Heart left ventricle (tissue), 16 donors: ENCODE measurements at places on chromosomes 12 and 14. TPM values are rescaled to one million over a fixed set of nuclear protein-coding genes. Genes with fewer than 3 reads are reported as not detected.

The DCN gene
- 617 TPM for total RNA-seq

DNA sequence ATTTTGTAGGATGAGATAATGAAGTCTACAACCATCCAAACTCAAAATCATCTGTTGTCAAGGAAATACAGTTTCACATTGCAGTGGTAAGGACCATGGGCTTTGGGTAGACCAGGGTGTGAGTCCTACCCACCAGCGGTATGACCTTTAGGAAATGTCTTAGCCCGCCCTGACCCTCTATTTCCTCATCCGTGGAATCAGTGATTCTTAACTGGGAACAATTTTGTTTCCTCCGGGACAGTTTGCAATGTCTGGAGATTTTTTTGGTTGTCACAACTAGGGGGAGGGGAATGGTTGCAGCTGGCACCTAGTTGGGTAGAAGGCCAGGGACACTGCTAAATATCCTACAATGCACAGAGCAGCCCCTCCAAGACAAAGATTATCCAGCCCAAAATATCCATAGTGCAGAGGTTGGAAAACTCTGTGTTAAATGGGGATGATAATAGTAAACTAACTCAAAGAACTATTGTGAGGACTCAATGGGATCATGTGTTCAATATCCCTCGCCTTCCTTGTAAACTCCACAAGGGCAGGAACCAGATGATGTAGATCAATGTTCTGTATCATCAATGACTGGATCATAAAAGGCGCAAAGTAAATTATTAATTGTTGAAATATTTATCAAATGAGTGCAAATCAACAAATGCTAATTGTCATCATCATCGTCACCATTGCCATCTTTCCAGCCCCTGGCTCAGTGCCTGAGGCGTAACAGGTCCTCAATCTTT, 15.7 kb upstream of the IFT81 start:
- no peaks in the 10 kb centered on the region for H3K36me3 ChIP-seq
- no peak for DNase-seq
- no peaks in the 10 kb centered on the region for H3K27me3 ChIP-seq
- peak overlapping the region; percentile 86 for H3K27ac ChIP-seq

DNA sequence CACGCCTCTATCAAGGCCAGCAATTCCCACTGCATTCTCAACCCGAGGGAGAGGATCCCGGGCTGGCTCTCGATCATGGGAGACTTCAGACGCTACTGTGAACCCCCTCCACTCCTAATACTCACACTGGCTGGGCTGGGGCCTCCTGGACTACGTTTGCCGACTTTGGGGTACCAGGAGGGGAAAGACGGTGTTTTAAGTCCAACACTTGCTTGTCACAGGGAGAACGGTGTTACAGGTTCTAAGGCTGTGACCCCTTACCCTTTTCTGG, 463 bp downstream of the NACA start:
- DNase-seq: peak; percentile 24
- peak overlapping the region; percentile 68 for H3K4me3 ChIP-seq
- H3K27me3 ChIP-seq: no peaks in the 10 kb centered on the region
- H3K4me1 ChIP-seq: peaks cover 45% of the 10 kb centered on the region

- no peak overlapping the region for H3K27ac ChIP-seq
- peak; percentile 48 for DNase-seq
- H3K4me3 ChIP-seq: no peak overlapping the region
- H3K36me3 ChIP-seq: no peaks in the 10 kb centered on the region
- no peaks in the 10 kb centered on the region for H3K27me3 ChIP-seq
- no peaks in the 10 kb centered on the region for H3K4me1 ChIP-seq
Measured at GRCh38 chr14:99982537-99983250, 82.5 kb upstream of the EVL start.

The C12orf54 gene
- total RNA-seq: not detected

DNA sequence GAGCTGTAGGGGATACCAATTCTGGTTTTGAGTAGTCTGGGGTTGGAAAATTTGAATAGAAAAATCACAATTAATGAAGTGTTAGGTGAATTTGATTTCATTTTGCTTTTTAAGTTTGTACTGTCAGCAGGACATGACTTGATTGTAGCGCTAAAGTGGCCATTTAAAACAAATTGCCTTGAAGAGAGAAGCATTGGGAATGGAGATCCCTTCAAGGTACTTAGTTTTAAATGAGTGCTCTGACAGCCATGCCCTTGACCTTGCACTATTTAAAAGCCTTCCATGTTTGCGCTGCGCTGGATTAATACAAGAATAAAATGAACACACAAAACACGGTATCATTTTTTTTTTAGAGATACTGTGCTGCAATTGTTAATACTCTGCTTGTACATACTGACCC, 345.9 kb downstream of the NAV3 start:
- no peaks in the 10 kb centered on the region for H3K27me3 ChIP-seq
- peaks cover 8% of the 10 kb centered on the region for H3K36me3 ChIP-seq
- H3K4me3 ChIP-seq: no peak overlapping the region
- H3K27ac ChIP-seq: no peak overlapping the region
- no peak for DNase-seq
- no peaks in the 10 kb centered on the region for H3K4me1 ChIP-seq

GRCh38 chr12:115648463-115648862, 629.0 kb downstream of the MED13L start:
- DNase-seq: no peak
- H3K27ac ChIP-seq: no peak overlapping the region

DNA sequence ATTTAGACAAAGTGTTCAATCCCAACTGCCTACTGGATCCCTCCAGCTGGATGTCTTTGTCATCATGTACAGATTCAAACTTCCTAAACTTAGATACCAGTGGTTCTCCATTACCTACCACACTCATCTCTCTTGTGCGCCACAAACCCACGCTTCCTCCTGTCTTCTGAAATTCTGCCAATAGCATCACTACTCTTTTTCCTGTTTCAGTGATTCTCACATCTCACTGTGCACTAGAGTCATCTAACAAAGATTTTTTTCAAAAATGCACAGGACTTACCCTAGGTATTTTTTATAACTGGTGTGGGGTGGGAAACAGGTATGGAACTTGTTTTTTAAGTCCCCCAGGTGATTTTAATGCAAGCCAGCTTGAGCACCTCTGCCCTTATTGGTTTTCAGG, 5.9 kb downstream of the PSMB5 start:
- peaks cover 85% of the 10 kb centered on the region for H3K36me3 ChIP-seq
- H3K4me1 ChIP-seq: peaks cover 6% of the 10 kb centered on the region
- no peak overlapping the region for H3K27ac ChIP-seq
- no peak overlapping the region for H3K4me3 ChIP-seq

DNA sequence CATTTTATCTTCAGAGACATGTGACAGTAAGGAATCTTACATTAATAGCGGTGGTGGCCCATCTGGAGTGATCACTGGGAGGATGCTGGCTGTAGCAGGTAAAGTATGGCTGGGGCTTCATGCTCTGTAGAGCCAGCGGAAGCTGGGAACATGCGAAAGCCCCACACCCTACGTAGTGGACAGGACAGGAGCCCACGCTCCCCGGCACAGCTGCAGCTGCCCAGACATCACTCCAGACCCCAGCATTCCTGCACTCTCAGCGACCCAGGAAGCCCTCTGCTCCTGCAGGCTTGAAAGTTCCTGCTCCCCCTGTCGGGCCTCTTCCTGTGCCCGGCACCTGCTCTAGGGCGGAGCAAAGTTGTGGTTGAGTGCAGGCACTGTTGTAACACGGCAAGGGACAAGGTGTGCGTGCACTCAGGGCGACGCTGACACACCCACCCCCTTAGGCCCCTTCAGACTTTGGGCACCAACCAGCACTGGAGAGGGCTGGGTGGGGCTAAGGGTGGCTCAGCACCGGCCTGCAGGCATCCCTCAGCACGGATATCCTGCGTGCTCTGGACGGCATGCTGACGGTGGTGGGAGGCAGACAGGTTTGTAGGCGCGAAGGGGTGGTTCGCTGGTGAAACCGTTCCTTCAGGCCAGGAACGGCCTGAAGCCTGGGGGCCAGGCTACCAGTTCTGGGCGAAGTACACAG, 568.3 kb downstream of the FSCB start:
- no peak overlapping the region for H3K4me3 ChIP-seq
- no peak for DNase-seq
- H3K27me3 ChIP-seq: no peaks in the 10 kb centered on the region
- no peaks in the 10 kb centered on the region for H3K4me1 ChIP-seq
- H3K27ac ChIP-seq: no peak overlapping the region

The RPL10L gene
- total RNA-seq: not detected

DNA sequence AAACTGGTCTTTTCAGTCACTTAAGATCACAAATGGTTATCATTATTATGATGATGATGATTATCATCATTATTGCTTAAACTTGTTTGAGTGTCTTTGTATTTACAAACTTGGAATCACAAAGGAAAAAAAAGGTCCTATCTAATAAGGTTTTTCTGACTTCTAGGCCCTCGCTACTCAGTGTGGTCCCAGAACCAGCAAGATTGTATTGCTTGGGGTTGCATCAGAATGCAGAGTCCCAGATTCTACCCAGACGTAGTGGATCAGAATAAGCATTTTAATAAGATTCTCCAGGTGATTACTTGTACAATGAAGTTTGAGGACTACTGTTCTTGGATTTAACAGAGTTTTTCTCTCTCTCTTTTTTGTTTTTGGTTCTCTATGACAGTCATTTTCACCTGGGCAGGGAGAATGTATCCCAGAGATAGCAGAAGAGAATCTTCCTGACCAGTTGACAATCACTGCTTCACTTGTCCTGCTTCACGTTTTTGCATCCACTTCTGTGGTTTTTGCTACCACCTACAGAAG, 29.3 kb upstream of the PPP1R12A start:
- no peak overlapping the region for H3K27ac ChIP-seq
- H3K4me3 ChIP-seq: no peak overlapping the region
- no peaks in the 10 kb centered on the region for H3K4me1 ChIP-seq
- no peak for DNase-seq

The AICDA gene
- total RNA-seq: not detected

GRCh38 chr14:105132921-105133654, 35.5 kb downstream of the JAG2 start:
- no peaks in the 10 kb centered on the region for H3K4me1 ChIP-seq
- H3K36me3 ChIP-seq: no peaks in the 10 kb centered on the region
- H3K27ac ChIP-seq: no peak overlapping the region
- no peaks in the 10 kb centered on the region for H3K27me3 ChIP-seq

- DNase-seq: peak; percentile 69
- H3K27ac ChIP-seq: peak overlapping the region; percentile 37
- no peaks in the 10 kb centered on the region for H3K36me3 ChIP-seq
- H3K4me3 ChIP-seq: no peak overlapping the region
- H3K27me3 ChIP-seq: no peaks in the 10 kb centered on the region
Measured at GRCh38 chr14:68526512-68527091, 266.3 kb downstream of the ZFP36L1 start.

The CHGA gene
- not detected for total RNA-seq

The ESR2 gene
- 0.16 TPM for total RNA-seq

DNA sequence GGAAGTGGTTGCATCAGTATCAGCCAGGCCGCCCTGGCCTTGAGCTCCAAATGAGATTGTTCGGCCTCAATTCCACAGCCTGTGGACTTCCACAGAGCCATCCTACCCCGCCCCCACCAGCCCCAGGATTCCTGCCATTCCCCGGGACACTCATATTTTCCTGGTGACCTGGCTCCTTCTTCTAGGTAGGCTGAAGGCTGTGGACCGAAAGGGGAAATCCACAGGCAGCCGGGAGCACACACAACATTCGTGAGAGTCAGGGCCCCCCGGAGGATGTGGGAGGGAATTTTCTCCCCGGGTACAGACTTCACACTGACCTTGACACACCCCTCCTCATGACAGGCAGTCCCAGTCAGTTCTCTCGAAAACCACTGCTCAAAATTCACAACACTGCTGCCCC, 39.9 kb downstream of the RIN3 start:
- no peak for DNase-seq
- H3K27ac ChIP-seq: no peak overlapping the region
- peaks cover 34% of the 10 kb centered on the region for H3K4me1 ChIP-seq
- H3K4me3 ChIP-seq: no peak overlapping the region
- no peaks in the 10 kb centered on the region for H3K27me3 ChIP-seq

GRCh38 chr12:124917135-124917840, 2.8 kb upstream of the UBC start:
- peaks cover 15% of the 10 kb centered on the region for H3K36me3 ChIP-seq
- peak; percentile 98 for DNase-seq
- peak overlapping the region; percentile 99 for H3K27ac ChIP-seq
- H3K4me3 ChIP-seq: peak overlapping the region; percentile 96
- peaks cover 62% of the 10 kb centered on the region for H3K4me1 ChIP-seq

- DNase-seq: no peak
- no peaks in the 10 kb centered on the region for H3K27me3 ChIP-seq
- no peak overlapping the region for H3K27ac ChIP-seq
- no peaks in the 10 kb centered on the region for H3K36me3 ChIP-seq
Measured at GRCh38 chr14:82778008-82778590, 1244.4 kb upstream of the SEL1L start.

GRCh38 chr12:124032265-124032886, 59.4 kb downstream of the ZNF664 start:
- no peaks in the 10 kb centered on the region for H3K4me1 ChIP-seq
- H3K27me3 ChIP-seq: no peaks in the 10 kb centered on the region
- H3K36me3 ChIP-seq: no peaks in the 10 kb centered on the region
- no peak overlapping the region for H3K4me3 ChIP-seq
- no peak overlapping the region for H3K27ac ChIP-seq

- H3K27me3 ChIP-seq: no peaks in the 10 kb centered on the region
- no peaks in the 10 kb centered on the region for H3K36me3 ChIP-seq
- DNase-seq: no peak
- H3K4me1 ChIP-seq: no peaks in the 10 kb centered on the region
- H3K4me3 ChIP-seq: no peak overlapping the region
- no peak overlapping the region for H3K27ac ChIP-seq
Measured at GRCh38 chr14:88064841-88065240, 59.9 kb downstream of the GPR65 start.

GRCh38 chr14:85538636-85539035, 8.7 kb downstream of the FLRT2 start:
- no peaks in the 10 kb centered on the region for H3K27me3 ChIP-seq
- H3K27ac ChIP-seq: no peak overlapping the region
- H3K4me1 ChIP-seq: no peaks in the 10 kb centered on the region
- no peaks in the 10 kb centered on the region for H3K36me3 ChIP-seq

DNA sequence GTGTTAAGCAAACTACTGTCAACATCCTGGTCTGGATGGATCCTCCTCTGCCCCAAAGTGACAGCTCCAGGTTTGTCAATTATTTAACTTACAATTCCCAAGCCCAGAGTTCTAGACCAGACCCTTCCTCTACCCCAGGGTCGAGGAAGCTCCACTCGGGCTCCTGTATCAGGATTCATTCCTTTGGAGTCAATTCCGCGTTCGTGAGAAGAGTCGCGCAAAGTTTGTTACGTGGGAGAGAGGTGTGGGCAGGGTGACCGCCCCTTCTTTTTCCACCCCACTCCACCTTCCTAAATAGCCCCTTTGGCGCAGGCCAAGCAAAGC, 479 bp downstream of the SEL1L start:
- no peaks in the 10 kb centered on the region for H3K27me3 ChIP-seq
- H3K27ac ChIP-seq: peak overlapping the region; percentile 59
- H3K4me3 ChIP-seq: peak overlapping the region; percentile 94
- no peaks in the 10 kb centered on the region for H3K36me3 ChIP-seq
- DNase-seq: no peak

The MAP1LC3B2 gene
- 4.8 TPM for total RNA-seq

DNA sequence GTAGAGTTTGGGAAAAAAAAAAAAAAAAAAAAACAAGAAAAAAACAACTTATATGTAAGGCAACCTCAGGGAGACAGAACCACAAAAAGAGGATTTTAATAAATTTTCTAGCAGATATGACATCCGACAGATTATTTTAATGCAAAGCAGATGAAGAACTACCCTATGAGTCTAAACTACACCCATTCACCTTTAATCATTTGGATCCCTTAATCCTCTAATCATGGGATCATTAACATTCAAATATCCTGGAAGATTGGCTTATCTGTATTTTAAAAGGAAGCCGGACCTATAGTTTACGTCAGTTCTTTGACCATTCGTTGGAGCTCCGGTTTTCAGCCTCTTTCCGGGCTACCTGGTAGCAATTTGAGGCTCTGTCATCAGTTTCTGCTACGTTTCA, at the start of gene DPPA3:
Gene DPPA3 (plus strand): TSS at position 301 of the 400 bp plus-strand sequence. CDS start 138 bp downstream, outside the sequence.
- no peaks in the 10 kb centered on the region for H3K36me3 ChIP-seq
- no peak within 1 kb of the TSS for H3K27ac ChIP-seq
- no peak for DNase-seq
- no peak within 1 kb of the TSS for H3K4me3 ChIP-seq
- no peaks in the 10 kb centered on the region for H3K4me1 ChIP-seq

The SOAT2 gene
- not detected for total RNA-seq

The CLEC1B gene
- total RNA-seq: not detected
